ENCODE measurements at places on chromosomes 4 and X. TPM values are rescaled to one million over a fixed set of nuclear protein-coding genes. Genes with fewer than 3 reads are reported as not detected.

DNA sequence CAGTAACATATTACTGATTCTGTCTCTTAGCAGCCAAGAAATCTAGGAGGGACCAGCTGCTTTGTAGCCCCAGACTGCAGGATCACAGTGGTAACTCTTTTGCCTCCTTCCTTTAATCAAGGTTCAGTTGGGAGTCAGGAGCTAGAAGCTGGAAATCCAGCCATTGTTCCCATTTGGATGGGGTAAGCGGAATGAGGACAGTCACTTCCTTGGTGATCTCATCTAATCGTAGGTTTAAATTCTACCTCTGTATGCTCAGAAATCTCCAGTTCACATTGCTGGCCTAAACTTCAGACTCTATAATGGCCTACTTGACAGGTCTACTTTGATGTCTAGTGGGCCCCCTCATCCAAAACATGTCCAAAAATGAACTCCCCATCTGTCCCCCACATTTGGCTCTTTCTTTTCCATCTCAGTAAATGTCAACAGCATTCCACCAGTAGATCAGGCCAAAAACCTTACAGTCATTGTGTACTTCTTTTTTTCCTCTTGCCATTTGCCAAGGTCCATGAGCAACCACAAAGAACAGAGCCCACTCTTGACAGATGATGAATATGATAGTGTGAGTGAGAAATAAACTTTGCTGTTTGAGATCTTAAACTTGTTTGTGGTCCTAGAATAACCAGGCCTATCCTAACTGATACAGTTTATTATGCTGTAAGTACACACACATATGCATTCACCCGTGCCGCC is 40.1 kb downstream of the WWC2 start:
- no peak for DNase-seq

Gene GC
- polyA plus RNA-seq, result not detected

DNA sequence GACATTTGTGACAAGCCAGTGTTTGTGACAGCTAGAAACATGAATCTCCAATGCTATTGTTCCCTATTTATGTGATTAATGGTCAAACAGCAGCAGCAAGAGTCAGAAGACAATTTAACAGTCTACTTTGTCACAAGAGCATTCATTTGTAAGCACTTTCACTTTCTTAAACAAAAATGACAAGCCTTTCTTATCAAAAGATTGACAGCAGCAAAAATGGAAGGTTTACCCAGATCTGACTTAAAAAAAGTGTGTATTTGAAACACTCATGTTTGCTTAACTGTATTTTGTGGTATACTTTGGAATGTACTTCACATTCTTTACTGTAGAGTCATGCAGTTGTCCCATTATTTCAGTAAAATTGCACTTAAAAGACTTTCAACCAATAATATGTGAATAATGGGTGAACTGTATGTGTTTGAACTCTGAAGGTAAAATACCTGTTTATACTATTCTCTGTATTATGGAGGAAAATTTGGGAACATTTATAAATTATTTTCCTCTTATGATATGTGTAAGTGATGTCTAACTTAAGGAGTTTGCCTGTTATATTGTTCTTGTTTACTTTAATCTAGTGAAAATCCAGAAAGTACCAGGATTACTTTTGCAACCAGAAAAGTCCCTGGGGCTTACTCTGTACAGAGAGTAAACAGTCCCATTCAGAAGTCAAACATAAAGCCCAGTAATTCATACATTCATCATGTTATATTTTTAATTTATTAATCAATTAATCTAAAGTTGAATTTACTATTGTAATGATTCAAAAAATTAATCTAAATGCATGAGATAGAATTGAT is 314.9 kb upstream of the TRAM1L1 start:
- DNase-seq, result no peak

GRCh38 chrX:133849676-133850075 is 135.7 kb downstream of the GPC3 start:
- DNase-seq, result no peak

Gene SYNPO2
- 0.08 TPM for polyA plus RNA-seq

Gene IQCM
- not detected for polyA plus RNA-seq

Gene NCAPG
- polyA plus RNA-seq, result 0.09 TPM

Gene RASGEF1B
- 5.2 TPM for polyA plus RNA-seq

GRCh38 chr4:14920237-14920636 is 82.0 kb upstream of the CPEB2 start:
- DNase-seq, result no peak

DNA sequence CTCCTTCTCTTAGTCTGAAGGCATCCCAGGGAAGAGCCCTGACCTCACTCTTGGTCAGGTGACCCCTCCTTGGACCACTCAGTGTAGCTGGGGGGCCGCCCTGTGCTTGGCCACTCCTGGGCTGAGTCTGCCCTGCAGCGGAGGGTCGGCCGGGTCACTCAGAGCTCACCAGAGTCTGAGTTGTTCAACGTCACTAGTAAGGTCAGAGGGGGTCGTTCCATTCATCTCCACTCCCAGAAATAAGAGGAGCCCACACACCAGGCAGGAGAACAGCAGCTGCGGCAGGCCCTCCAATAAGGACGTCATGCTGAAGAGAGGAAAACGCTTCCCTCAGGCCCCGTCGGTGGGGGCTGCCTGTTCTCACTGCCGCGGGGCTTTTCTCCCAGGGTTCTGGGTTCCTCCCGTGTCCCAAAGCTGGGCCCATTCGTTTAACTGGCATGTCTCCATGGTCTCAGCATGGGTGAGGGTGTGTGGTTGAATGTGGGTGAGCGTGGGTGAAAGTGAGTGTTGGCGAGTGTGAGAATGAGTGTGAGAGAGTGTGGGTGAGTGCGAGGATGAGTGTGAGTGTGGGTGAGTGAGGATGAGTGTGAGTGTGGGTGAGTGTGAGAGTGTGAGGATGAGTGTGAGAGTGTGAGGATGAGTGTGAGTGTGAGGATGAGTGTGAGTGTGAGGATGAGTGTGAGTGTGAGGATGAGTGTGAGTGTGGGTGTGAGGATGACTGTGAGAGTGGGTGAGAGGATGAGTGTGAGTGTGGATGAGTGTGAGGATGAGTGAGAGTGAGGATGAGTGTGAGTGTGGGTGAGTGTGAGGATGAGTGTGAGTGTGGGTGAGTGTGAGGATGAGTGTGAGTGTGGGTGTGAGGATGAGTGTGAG is 47.7 kb downstream of the ING2 start:
- DNase-seq, result no peak

- no peak for DNase-seq
Measured at GRCh38 chrX:130204647-130205046, 32.9 kb downstream of the RAB33A start.

GRCh38 chrX:8897259-8897658 is 96.1 kb upstream of the FAM9A start:
- no peak for DNase-seq

DNA sequence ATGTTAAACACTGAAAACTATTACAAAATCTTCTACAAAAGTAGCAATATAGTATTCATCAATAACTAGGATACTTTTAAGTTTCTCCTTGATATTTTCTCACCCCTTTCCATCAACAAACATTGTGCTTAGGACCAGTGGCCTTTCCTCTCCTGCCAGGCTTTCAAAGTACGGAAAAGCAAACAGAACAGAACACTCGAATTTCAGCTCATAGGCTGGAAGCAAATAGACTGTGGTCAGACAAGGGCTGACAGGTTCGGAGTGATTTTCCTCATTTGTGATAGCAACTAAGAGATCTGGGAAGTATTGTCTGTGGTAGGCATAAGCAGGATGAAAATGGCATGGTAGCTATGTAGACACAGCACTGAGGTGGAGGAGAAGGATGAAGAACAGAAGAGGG is 68.6 kb upstream of the SORBS2 start:
- no peak for DNase-seq

GRCh38 chrX:270848-271367 is 10.3 kb upstream of the PLCXD1 start:
- DNase-seq, result no peak

Gene PNMA6A
- 0.28 TPM for polyA plus RNA-seq

GRCh38 chr4:171622729-171623128 is 190.5 kb upstream of the GALNTL6 start:
- no peak for DNase-seq

- DNase-seq, result no peak
Measured at GRCh38 chr4:55446578-55446922, 50.8 kb downstream of the TMEM165 start.

DNA sequence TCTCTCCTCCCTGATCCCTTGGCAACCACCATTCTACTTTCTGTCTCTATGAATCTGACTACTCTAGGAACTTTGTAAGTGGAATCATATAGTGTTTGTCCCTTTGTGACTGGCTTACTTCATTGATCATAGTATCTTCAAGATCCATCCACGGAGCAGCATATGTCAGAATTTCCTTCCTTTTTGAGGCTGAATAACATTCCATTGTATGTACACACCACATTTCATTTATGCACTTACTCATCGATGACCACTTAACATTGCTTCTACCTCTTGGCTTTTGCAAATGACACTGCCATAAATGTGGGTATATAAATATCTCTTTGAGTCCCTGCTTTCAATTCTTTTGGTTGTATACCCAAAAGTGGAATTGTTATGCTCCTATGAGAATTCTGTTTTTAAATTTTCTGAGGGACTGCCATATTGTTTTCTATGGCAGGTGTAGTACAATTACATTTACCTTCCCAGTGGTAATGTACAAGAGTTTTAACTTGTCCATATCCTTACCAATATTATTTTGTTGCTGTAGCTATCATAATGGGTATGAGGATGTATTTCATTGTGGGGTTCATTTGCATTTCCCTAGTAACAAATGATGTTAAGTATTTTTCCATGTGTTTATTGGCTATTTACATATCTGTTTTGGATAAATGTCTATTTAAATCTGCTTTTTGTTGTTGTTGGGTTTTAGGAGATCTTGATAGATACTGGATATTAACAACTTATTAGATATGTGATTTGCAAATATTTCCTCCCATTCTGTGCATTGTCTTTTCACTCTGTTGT is 466.1 kb downstream of the C4orf33 start:
- no peak for DNase-seq

GRCh38 chr4:157018920-157019490 is 47.4 kb upstream of the PDGFC start:
- no peak for DNase-seq

DNA sequence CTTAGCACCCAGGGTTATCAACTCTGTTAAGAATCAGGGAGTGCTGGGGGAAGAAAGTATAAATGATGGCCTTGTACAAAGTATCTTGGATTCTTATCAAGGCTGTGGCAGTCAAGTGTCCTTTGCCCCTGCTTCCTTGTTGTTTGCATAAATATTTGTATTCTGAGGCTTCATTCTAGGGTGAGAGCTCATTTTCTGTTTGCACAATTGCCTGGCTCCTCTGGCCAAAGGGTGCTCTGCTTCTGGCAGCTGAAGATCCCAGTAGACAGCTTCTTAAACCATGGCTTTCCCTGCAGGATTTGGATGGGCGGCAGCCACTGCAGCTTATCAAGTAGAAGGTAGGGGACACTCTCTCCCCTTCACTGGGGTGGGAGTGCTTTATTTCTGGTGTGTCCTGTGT is at the start of gene GBA3:
Gene GBA3, plus strand, starts transcription at position 202 of the 400 bp plus-strand sequence.
- no peak for DNase-seq

DNA sequence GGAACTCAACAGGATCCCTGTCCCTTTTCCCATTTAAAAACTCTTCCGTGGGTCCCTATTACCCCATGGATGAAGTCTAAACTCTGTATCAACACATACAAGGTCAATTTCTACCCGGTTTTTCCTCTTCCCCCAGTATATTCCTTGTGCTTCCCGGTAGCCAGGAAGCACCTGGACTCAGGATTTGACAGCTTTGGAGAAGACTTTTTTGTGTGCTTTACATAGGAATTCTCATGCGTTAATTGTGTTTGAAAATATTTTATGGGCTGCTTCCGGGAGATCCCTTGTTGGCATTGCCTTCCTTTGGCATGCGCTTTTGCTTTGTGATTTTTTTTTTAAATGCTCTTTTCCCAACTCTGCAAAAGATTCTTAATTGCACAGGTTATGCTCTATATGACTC is 7.2 kb downstream of the SMS start:
- DNase-seq, result no peak

GRCh38 chr4:16264798-16265197 is 38.5 kb upstream of the TAPT1 start:
- DNase-seq, result no peak

- no peak for DNase-seq
Measured at GRCh38 chr4:103046416-103047290, 27.1 kb upstream of the SLC9B1 start.

DNA sequence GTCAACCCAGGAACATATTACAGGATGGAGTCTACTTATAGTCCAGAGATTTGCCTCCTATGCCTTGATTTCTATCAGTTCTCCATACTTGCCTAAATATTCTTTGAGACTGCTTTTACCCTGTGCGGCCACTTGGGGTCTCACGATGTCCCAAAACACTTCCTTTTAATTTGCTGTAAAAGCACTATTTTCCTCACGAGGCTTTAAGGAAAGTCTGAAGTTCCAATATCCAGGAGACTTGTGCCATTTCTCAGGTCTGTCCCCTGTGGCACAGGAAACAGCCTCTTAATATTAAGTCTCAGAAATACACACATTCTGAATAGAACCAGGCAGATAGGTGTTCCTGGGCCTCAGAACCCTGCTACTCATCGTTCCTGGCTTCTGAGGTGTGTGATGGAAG is 142.9 kb downstream of the TMEM164 start:
- DNase-seq, result peak; percentile 22

DNA sequence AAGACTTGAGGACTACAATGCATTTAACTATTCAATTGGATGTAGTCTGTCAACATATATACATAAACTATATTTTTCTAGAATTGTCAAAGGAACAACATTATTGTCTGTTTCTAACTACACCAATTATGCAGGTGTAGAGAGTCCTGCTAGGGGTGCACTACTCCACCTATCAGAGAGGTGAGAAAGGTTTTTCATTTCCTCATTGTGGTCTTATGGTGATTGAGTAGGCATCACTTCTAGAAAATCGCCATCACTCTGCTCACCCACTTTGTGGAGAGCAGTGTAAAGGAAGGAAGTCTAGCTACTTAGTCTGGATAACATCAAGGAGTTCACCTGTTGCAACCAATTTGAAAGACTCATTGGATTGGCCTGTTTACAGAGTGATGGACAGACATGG is 4.4 kb upstream of the ADH1C start:
- no peak for DNase-seq

GRCh38 chrX:120014354-120015130 is 62.9 kb downstream of the RHOXF2B start:
- DNase-seq, result no peak

GRCh38 chrX:109345856-109346255 is 136.0 kb downstream of the GUCY2F start:
- no peak for DNase-seq

DNA sequence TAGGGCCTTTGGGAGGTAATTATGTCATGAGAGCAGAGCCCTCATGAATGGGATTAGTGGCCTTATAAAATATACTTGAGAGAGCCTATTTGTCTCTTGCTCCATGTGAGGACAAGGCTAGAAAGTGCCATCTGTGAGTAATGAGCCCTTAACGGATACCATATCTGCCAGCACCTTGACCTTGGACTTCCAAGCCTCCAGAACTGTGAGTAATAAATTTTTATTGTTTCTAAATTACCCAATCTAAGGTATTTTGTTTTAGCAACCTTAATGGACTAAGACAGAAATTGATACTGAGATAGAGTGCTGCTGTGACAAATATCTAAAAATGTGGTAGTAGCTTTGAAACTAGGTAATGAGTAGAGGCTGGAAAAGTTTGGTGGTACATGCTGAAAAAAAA is 285.0 kb upstream of the DIPK2B start:
- DNase-seq, result no peak

GRCh38 chr4:148161601-148162000 is 280.6 kb downstream of the NR3C2 start:
- no peak for DNase-seq

- DNase-seq, result no peak
Measured at GRCh38 chr4:166146806-166147540, 273.9 kb downstream of the TLL1 start.
